ENCODE measurements at places on chromosomes 11 and 22.

DNA sequence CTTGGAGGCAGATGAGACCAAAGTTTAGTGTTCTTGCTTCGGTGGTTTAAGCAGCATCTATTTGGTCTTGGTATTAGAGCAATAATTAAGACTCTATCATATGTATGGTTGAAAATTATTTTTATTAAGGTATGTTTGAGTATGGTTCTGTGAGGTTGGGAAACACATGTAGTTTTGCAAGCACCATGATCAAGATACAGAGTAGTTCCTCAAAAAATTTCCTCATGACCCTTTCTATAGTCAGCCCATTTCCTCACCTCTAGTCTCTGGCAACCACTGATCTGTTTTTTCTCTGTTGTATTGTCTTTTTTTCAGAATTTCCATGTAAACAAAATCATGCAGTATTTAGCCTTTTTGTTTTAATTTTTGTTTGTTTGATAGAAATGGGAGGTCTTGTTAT lies 18.4 kb downstream of the MTMR3 start:
- no peak for DNase-seq

- no peak for DNase-seq
These were observed 452.6 kb downstream of the NELL1 start for GRCh38 chr11:21121991-21122390.

DNA sequence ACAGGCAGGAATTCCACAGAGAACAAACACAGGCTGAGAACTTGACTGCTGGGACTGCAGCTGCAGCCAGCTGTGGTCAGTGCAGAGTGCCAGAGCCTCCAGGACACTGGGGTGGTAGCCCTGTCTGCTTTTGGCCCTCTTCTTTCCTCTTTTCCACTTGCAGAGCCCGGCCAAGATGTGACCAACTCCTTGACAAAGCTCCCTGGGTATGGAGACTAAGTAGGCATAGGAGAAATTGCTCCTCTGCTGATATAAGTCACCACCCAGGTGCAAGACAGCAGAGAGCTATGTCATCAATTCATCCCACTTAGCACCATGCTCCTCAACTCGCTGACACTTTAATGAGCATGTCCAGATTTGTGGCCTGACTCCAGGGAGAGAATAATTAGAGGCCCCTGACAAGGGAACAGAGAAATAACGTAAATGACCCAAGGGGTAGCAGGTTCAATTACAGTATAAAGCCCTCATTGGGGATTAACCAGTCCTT lies 369.4 kb upstream of the B3GAT1 start:
- no peak for DNase-seq

- no peak for DNase-seq
These were observed 22.4 kb upstream of the ARHGAP8 start for GRCh38 chr22:44730022-44730393.

DNA sequence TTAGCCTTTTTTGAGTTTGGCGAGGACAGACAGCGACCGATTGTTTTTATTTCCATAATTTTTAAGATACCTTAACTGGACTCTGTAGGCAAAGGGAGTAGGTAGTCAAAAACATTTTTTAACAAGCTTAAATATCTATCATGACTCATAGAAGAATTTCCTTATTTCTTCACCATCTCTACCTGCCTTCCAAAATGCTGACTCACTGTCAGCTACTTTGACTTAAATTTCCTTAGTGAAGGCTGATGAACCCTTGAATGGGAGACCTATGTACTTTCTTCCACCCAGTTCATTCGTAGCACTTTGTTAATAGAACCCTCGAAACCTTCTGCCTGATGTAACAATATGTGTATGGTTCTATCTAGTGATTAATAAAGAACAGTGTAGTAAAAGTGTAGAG lies 1.1 kb upstream of the MTMR2 start:
- no peak for DNase-seq

DNA sequence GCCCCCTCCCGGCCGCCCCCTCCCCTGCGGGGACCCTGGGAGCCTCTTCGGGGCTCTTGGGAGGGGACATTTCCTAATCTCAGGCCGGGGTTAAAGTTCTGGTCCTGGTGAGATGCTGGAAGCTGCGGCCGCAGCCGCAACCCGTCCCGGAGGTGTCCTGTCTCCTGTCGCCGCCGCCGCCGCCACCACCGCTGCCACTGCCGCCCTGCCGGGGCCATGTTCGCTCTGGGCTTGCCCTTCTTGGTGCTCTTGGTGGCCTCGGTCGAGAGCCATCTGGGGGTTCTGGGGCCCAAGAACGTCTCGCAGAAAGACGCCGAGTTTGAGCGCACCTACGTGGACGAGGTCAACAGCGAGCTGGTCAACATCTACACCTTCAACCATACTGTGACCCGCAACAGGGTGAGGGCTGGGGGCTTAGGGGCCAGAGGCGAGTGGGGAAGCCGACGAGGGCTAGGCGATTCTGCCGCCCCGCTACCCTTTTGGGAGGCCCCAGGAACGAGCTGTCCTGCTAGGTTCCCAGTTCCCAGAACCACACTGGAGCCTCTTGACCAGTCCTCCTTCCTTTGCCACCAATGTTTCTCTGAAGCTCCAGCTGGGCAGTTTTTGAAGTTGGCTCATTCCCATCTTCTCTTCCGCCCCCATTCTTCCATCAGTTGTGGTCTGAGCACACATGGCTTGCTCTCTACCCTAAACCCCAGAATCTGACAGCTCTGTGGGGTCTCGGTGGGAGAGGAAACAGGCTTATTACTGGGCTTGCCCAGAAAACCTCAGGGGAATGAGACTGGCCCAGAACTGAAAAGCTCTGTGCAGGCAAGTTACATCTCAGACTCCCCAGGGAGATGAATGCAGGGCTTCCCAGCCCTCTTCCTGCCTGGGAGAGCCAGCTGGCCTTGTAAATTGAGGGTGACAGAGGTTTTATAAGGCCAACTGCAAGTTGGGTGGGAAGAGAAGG lies 781 bp downstream of the SIDT2 start:
- DNase-seq: no peak

- DNase-seq: no peak
These were observed 43.2 kb downstream of the TBX1 start for GRCh38 chr22:19803736-19804267.

DNA sequence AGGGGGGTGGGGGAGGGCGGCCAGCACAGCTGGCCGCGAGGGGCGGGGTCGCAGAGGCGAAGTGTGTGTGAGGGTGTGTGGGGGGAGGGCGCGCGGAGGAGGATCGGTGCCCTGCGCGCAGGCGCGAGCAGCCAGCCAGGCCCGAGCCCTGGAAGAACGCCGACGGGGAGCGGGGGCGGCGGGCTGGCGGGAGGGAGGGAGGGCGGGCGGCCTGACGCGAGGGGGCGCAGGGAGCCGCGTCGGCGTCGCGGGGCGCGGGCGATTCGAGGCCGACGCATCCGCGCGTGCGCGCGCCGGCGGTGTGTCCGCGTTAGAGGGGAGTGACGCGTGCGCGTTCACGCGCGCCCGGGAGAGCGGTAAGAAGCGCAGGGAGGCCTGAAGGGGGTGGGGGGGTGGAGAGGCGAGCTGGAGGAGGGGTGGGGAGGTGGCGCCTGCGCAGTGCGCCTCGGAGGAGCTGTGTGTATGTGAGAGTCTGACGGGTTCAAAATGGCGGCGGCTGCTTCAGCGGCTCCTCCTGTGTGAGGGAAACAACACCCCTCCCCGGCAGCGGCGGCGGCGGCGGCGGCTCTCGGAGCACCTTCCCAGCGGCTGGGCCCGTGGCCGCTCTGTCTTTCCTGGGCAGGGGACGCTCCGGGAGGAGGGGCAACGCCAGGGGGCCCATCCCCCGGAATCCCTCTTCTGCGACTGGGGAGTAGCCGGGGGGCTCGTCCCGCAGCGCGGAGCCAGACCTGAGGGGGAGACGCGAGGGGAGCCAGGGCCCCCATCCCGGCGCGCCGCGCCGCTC lies at the start of gene KDM2A:
KDM2A (plus strand) TSS at position 463 of the 784 bp plus-strand sequence. CDS start 2,054 bp downstream, outside the sequence.
- DNase-seq: peak; percentile 99

DNA sequence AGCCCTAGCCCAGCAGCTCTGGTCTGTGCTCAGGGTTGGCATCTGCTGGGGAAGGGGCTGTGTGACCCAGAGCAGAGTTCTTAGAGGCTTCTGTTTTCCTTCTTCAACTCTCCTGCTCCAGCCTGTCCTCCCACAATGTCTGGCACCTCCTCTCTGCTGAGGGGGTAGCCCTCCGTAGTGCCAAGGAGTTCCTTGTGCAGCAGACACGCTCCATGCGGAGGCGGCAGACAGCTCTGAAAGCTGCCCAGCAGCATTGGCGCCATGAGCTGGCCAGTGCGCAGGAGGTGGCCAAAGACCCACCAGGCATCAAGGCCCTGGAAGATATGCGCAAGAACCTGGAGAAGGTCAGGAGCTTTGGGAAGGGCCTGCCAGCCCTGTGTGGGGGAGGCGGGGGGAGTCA lies 69.3 kb downstream of the CEP164 start:
- DNase-seq: no peak

- no peak for DNase-seq
These were observed 10.7 kb upstream of the B3GAT3 start for GRCh38 chr11:62632492-62632891.

GRCh38 chr22:42648368-42649245 lies 585 bp downstream of the CYB5R3 start:
- peak; percentile 23 for DNase-seq

DNA sequence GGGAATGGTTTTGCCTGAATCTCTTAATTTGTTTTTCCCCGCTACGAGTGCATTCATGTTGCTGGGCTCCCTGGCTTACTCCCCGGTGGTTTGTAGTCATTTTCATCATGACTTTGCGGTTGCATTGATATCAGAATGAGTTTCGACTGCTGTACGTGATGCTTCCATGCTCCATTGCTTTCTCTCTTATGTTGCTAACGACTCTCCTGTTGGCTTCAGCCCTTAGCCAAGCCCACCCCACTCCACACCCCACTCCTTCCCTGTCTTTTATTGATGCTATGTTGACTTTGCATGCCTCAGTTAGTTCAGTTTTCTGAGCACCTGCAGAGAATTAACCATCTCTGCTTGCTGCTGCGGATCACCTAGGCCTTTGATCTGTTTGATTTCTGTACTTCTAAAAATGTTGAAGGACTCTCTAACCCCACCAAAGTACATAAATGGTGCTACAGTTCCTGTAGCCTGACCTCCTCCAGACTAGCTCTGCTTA lies 65.3 kb downstream of the ARFGAP2 start:
- DNase-seq: no peak

DNA sequence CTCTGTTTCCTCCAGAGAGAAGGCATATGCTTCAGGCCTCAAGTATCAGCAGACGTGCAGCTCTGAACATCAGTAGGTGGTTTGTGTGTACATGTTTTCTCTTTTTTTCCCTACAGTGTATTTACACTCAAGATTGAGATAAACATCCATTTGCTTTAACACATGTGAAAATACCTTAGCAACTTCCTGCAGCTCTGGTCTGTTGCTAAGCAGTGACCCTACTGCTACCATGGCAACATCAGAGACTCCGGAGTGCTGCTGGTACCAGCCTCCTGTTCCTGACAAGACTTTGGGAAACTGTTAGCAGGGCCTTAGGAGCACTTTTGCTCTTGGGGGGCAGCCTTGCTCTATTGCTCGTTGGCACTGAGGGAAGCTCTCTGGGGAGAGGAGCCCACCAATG lies 221.2 kb upstream of the PLET1 start:
- DNase-seq: no peak

- no peak for DNase-seq
These were observed 112.1 kb upstream of the ANO1 start for GRCh38 chr11:69965821-69966582.

- DNase-seq: no peak
These were observed 54.2 kb upstream of the SYT9 start for GRCh38 chr11:7197469-7197868.

GRCh38 chr11:112297248-112297866 lies 36.7 kb upstream of the PLET1 start:
- DNase-seq: no peak

GRCh38 chr22:43228330-43228729 lies 41.4 kb upstream of the TTLL12 start:
- no peak for DNase-seq

GRCh38 chr11:124890683-124891372 lies 6.8 kb downstream of the ROBO4 start:
- DNase-seq: no peak

- no peak for DNase-seq
These were observed 20.7 kb downstream of the ATG16L2 start for GRCh38 chr11:72834905-72835304.

DNA sequence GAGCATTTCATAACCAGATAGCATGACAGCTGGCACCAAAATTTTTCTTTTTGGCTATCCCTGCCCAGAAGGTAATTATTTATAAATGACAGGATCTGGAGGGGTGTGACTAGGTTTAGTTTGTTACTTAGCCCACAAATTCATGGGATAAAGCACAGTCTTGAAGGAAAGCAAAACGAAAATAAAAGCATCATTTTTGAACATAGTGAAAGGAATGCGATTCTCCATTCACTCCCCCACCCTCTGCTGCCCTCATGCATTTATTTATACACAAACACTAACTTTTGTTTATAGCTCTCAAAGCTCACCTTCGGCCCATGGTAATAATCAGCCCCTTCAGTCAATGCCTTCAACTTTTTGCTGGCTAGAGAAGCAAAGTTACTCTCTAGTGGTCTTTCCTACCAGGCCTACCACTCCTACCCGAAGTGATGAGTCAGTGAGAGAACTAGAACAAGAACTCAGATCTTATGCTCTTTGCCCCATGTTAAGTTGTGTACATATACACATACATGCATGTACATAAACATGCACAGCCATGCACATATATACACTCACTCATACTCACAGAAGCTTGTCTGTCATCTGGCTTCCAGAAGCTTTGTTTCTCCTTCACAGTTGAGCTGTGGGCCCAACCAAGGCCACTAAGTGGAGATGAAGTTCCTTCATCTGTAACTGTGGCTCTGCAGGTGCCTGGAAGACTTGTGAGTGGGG lies 22.6 kb downstream of the CALCA start:
- no peak for DNase-seq

DNA sequence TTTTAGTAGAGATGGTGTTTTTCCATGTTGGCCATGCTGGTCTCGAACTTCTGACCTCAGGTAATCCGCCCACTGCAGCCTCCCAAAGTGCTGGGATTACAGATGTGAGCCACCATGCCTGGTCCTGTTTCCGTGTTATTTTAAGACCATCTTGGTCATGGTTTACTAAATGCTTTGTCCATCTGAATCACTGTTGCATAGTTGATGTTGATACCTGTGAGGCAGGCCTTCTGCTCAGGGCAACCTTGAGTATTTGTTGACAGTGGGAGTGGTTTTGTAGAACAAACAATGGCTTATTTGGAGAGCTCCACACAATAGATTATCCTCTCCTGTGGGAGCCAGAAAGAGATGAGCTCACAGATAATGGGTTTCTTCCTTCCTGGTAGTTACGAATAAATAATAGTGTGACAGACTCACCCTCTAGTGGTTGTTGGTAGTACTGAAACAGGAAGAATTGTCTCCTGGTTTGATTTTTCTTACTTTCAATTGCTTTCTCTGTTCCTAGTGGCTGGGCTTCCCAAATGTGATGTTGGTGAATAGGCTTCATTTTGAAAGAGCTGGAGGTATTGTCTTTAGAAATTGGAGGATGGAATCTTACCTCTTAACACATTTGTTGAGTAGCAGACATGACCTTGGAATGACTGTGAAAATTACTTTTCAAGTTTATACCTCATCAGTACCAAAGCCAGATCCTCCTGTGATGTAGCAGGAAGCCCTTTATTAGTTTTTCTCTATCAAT lies 39.0 kb downstream of the CTNND1 start:
- DNase-seq: no peak

GRCh38 chr11:134170919-134171281 lies 52.9 kb downstream of the NCAPD3 start:
- DNase-seq: no peak

- no peak for DNase-seq
These were observed 58.3 kb upstream of the EMID1 start for GRCh38 chr22:29147331-29147899.

GRCh38 chr11:82750643-82751139 lies 17.0 kb upstream of the FAM181B start:
- DNase-seq: no peak

All from stimulated activated CD8-positive, alpha-beta memory T cell treated with anti-CD3 and anti-CD28 coated beads, Interleukin-4, amount 100 ng/mL, for 4 hours (primary cell).